Activated CD4-positive, alpha-beta T cell treated with anti-CD3 and anti-CD28 coated beads, Interleukin-2, Interleukin-4, amounts not matched to agents 100 ng/mL and 50 ng/mL, durations not matched to agents 16 hours and 8 hours (primary cell): ENCODE measurements at places on chromosomes 3 and 15.
A peak's percentile ranks its signal among the peaks of the same experiment; 100 is the strongest.

DNA sequence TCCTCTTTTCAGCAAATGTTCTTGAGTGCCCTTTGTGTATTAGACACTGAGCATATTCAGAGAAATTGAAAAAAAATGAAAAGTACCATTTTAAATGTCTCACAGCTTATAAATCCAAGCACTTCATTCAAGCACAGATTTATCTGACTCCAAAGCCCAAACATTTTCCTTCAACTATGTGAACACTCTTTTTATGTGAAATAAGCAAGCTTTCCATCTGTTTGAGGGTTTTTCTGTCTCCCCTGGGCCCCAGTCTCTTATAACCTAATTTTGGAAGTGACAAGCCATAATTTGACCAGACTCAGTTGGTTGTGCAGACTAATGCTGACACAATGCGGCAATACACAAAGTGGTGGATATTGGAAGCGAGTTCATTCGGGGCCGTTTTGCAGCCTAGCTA is 170.3 kb downstream of the CNTN6 start:
- no peak for DNase-seq

GRCh38 chr15:64144565-64145281 is 6.8 kb upstream of the SNX22 start:
- DNase-seq, result no peak

DNA sequence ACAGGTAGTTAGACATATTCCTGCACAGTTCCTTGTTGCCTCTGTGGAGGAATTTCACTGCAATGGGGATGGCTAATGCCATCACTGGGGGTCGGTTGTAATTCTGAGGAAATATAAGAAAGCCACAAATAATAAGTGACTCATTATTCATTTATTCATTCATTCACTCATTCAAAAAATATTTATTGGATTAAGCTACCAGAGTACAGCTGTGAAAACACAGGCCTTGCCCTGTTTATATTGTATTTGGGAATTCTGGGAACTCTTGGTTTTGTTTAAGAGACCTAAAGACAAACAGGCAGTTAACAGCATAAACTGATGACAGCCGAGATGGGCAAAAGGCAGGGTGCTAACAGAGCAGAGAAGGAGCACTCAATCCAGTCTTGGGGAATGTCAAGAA is 23.6 kb downstream of the PTX3 start:
- DNase-seq, result no peak

GRCh38 chr3:64049136-64049535 is 25.8 kb upstream of the PSMD6 start:
- DNase-seq, result peak; percentile 15

DNA sequence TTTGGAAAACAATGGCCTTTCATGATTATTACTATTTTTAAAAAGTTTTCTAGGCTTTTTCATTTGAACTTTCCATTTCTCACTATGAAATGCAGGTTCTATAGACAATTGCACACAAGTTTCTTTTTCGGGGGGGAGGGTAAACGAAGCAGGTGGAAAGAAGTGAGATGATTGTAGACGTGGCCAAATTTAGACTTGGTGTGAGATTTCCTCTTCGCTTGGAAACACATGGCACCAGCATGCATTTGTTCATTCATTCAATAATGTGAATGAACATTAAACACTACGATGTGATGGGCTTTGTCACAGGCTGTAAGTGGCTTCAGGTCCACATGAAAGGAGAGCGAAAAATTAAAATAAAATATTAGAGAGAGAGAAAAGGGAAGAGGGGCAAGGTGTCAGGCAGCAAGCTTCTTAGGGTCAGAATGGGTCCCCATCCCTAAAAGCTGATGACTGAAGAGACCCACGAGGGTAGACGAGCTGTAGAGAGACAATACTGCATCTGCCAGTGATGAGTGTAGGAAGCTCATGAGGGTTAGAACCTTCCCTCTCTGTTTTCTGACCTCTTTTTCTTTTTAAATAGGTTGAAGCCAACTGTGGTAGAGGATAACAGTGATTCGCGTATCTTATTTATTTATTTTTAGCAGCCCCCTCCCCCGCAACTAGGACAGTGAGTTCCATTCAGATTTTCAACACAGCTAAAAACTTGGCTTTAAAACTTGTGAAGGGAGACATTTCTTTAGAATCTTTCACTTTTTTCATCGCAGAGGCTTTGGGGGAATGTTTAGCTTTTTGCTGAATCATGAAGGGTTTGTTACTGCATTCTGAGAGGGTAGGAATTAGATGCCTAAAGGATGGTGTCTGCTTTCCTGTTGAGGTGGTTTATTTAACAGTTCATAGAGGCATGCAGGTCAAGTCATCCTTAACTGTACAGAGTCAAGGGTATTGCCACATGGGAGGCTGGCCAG is 36.2 kb downstream of the GAP43 start:
- DNase-seq, result no peak

DNA sequence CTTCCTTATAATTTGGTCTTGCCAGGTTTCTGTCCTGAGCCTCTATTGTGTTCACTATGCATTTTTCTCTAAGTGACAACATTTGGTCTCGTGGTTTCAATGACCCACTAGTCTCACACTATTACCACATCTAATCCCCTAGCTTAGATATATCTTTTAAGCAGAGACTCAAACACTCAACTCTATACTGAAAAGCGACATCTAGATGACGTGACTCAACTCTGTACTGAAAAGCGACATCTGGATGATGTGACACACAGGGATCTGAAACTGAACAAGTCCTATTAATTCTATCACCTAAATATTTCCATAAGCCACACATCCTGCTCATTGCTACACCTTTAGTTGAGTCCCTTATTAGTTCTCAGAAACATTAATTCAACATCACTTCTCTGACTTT is 141.7 kb upstream of the MBNL1 start:
- peak; percentile 84 for DNase-seq

DNA sequence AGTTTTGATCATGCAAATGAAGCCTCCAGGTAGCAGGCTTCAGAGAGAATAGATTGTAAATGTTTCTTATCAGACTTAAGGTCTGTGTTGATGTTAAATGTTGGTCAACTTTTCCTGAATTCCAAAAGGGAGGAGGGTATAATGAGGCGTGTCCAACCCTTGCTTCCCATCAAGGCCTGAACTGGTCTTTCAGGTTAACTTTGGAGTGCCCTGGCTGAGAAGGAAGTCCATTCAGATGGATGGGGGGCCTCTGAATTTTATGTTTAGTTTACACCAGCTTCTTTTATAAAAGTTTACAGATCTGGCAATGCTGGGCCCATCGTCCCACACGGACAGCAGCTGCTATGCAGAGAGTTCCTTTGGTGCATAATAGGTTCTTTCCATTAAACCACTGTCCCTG is 8.9 kb downstream of the CCDC13 start:
- DNase-seq, result no peak

DNA sequence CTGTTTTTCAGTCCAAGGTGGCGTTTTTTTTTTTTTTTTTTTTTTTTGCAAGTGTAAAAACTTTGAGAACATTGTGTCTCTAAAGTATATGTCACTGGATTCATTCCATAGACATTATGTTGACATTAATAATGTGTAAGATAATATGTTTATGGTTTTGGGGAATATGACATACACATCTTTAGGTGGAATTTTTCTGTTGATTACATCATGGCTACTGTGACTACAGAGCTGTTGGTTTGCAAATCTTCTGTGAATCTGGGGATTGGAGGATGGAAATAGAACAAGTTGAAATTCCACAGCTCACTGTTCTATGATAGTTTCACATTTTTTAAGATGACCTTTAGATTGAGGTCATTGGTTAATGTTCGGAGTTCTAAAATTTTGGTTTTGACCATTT is 24.4 kb upstream of the PLSCR2 start:
- DNase-seq, result no peak

- DNase-seq, result no peak
Measured at GRCh38 chr15:89660556-89660955, 5.3 kb upstream of the KIF7 start.

DNA sequence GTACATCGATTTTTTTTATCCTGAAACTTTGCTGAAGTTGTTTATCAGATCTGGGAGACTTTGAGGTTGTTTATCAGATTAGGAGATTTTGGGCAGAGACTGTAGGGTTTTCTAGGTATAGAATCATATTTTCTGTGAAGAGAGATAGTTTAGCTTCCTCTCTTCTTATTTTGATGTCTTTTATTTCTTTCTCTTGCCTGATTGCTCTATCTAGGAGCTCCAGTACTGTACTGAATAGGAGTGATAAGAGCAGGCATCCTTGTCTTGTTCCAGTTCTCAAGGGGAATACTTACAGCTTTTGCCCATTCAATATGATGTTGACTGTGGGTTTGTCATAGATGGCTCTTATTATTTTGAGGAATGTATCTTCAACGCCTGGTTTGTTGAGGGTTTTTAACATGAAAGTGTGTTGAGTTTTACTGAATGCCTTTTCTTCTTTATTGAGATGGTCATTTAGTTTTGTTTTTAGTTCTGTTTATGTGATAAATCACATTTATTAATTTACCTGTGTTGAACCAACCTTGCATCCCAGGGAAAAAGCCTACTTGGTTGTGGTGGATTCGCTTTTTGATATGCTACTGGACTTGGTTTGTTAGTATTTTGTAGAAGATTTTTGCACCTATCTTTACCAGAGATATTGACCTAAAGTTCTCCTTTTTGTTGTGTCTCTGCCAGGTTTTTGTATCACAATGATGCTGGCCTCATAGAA is 14.9 kb upstream of the DNAAF4 start:
- no peak for DNase-seq

- peak; percentile 48 for DNase-seq
Measured at GRCh38 chr3:128784232-128784631, 58.2 kb downstream of the RAB7A start.

GRCh38 chr3:4732925-4733324 is 239.8 kb downstream of the ITPR1 start:
- DNase-seq, result no peak

DNA sequence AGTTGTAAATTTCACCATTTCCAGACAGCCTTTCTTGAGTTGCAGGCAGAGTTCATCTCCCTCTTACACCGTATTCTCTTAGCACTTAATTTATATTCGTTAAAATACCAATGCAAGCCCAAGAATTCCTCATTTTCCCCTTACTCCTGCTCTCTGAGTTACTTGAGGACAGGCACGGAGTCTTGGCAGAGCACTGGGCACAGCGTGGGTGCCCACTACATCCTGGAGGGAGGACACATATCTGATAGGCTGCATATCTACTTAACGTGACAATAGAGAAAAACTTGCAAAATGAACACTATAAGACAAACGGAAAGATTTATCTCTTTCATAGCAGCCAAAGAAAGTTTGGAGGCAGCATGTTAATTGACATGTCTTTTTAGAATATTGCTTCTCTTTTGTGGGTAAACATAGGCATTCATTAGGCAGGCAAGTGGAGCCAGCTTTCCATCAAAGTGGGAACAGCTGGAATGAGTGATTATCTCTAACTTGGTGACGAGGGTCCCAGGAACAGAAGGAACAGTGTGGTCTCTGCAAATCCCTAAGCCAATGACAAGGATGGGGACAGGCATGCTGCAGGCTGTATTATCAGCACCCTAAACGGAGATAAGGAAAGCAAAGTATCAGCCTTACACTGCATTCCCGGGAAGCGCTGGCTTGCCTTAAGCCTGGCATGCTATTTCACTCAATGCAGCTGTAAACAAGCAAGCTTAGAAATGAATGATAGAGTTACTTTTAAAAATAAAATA is 116.5 kb downstream of the RTP4 start:
- no peak for DNase-seq

DNA sequence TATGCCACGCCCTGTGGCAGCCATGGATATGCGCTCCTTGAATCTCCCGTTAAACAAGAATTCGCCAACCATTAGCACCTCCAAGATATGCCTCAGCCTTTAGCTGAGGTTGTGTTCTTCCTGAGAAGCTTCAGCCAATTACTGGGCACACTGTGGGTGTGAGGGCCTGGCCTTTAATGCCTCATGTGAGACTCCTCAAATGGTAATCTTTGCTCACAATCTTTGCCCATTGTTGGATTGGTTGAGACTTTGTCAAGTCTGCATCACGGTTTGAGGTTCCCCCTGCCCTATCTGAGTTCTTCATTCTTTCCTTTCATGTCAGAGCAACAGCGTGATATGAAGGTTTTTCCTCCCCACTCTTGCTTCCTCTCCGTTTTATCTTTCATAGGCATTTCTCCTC is 108.1 kb upstream of the CCDC54 start:
- DNase-seq, result no peak

DNA sequence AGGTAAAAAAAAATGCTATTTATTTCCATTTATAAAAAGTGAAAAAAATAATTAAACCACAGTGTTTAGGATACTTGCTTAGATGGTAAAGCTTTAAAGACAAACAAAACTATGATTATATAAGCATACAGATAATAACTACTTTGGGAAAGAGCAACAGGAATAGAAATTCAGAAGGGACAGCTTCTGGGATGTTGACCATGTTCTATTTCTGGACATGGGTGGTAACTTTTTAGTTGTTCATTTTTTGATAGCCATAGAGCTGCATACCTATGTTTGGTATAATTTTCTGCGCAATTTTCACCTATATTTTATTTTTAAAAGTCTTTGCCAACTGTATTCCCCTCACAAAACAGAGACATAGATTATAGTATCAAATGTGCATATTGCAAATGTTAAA is 572.0 kb upstream of the NR2F2 start:
- DNase-seq, result no peak

DNA sequence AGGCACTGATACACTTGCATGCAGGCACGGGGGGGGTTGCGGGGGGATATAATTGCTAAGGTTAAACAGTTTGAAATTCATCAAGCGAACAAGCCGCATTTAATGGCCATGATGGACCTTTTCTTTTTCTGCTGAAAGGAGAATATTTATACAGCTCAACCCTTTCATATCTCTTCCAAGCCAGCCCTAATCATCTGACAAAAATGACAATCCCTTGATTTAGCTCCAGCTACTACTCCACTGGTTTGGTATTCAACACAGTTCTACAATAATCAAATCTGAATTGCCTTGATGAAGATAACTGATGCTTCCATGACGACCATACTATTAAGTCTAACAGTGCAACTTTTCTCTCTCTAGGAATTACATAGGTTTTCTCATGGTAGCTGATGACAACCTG is 374.9 kb downstream of the PLCL2 start:
- no peak for DNase-seq

- DNase-seq, result no peak
Measured at GRCh38 chr15:63035253-63035652, 7.3 kb upstream of the TPM1 start.

DNA sequence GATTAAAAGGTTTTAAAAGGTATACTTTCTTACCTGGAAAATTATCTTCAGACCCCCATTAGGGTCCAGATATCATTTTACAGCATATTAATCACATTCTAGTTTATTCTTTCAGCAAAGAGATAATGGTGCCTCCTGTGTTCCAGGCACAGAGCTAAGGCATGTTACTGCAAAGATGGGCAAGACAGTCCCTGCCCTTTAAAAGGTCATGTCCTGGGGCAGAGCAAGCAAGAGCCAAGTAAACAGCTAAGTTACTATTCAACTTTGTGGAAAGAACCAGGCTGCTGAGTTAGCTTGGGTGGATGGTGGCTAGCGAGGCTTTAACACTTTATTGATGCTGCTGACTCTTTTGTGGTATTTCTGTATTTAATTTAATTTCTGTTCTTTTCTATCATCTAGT is 75.0 kb downstream of the LRRC28 start:
- no peak for DNase-seq

- no peak for DNase-seq
Measured at GRCh38 chr3:757711-758110, 335.1 kb upstream of the CNTN6 start.
